SK-N-DZ (cell line): ENCODE measurements at places on chromosomes 6 and 20.
A peak's percentile ranks its signal among the peaks of the same experiment; 100 is the strongest.

DNA sequence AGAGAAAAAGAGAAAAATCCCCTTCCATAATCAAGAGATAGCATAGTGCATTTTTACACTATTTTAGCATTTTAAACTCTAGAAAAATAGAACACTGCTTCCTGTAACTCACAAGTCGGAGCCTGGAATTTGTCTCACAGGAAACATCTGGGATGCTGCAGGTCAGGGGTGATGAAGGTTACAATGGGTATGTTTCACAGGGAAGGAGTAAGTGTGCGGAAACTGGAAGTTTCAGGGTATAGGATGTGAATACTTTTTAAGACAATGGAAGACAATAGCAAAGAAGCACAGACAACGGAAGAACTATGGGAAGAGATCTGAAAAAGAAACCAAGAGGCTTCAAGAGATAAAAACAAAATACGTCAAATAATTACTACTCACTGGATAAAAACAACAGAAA, 361.0 kb upstream of the MARCKS start:
- no peak for DNase-seq

- DNase-seq, result no peak
Measured at GRCh38 chr6:48859562-48860123, 603.4 kb downstream of the MMUT start.

DNA sequence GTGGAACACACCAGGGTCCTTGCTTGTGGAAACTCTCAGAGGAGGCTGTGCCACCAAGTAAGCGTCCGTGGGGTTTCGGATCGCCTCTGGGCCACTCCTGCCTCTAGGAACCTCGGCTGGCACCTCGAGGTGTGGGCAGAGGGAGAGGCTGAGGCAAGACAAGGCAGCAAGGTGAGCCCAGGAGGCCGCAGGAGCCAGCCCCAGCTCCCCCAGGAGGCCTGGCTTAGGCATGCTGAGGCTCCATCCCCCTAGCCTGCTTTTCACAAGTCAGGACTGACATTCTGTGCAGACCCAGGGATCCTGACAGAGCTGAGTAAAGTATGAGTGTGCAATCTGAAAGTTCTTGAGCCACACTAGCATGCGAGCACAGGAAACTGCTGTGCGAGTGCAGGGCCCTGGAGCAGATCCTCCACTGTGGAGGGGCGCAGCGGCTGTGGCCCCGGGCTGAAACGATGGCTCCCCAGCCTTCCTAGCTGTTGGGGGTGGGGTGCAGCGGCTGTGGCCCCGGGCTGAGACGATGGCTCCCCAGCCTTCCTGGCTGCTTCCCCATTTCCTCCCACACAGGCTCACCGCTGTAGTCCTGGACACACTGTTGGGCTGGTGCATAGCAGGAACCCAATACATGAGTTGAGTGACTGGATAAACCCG, 75.2 kb upstream of the CD93 start:
- DNase-seq, result no peak

DNA sequence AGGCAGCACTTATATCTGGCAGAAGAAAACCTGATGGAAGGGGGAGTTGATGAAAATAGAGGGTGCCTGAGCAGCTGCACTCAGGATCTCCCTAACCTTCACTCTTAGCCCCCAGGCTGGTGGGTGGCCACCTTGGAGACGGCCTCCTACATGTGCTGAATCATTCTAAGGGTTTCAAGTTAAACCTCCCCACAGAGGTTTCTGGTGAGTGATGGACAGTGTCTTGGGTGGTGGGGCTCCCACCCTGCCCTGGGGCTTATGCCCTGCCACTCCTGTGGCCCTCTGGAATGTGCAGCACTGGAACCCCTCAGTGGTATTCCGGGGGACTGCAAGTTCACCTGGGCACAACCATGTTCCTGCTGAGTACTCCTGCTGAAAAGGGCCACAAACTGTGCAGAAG, 357.2 kb downstream of the CD83 start:
- no peak for DNase-seq

GRCh38 chr6:41692080-41692675, 43.2 kb downstream of the TFEB start:
- no peak for DNase-seq

DNA sequence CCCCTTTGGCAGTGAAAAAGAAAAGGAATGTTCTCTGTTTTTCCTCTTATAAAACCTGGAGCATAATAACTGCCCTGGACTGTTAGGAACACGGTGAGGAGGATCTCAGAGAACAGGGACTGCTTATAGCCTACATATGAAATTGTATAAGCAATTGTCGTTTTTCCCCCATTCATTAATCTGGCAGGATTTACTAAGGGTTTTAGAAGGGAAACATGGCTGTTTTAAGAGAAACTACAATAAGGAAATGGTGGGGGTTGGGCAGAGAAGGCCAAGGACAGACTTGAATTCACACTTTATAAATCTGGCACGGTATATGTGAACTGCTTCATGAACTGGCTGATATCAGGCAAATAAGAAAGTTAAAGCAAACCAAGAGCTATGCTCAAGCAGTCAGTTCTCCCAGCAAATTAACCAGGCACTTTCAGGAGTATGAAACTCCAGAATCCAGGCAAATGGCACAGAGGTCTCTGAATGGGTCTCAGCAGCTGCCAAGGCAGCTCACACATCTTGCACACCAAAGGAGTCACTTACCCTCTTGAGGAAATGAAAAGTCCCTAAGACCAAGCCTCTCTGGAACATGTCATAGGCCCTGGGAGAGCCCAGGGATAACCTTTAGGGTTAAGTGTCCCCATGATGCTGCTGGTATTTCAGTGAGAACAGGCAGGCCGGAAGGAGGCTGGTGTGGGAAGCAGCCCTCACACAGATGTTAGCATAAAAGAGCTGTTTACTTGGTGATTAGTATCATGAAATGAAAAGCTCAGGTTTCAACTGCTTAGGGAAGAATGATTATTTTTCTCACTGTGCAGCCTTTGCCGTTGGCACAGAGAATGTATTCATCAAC, 260.5 kb upstream of the MARCKS start:
- no peak for DNase-seq

- peak; percentile 35 for DNase-seq
Measured at GRCh38 chr20:10469599-10469998, 34.5 kb downstream of the SLX4IP start.

GRCh38 chr6:35026434-35027222, 114.5 kb downstream of the TCP11 start:
- no peak for DNase-seq

DNA sequence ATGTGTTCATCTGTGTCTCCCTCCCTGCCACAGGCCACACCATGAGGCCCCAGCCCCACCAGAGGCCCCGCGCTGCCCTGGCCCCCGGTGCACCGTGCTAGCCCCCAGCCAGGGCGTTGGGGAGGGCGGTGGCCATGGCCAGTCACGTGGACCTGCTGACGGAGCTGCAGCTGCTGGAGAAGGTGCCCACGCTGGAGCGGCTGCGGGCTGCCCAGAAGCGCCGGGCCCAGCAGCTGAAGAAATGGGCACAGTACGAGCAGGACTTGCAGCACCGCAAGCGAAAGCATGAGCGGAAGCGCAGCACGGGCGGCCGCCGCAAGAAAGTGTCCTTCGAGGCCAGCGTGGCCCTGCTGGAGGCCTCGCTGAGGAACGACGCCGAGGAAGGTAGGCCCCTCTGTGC, 30.3 kb downstream of the PPP1R16B start:
- no peak for DNase-seq

DNA sequence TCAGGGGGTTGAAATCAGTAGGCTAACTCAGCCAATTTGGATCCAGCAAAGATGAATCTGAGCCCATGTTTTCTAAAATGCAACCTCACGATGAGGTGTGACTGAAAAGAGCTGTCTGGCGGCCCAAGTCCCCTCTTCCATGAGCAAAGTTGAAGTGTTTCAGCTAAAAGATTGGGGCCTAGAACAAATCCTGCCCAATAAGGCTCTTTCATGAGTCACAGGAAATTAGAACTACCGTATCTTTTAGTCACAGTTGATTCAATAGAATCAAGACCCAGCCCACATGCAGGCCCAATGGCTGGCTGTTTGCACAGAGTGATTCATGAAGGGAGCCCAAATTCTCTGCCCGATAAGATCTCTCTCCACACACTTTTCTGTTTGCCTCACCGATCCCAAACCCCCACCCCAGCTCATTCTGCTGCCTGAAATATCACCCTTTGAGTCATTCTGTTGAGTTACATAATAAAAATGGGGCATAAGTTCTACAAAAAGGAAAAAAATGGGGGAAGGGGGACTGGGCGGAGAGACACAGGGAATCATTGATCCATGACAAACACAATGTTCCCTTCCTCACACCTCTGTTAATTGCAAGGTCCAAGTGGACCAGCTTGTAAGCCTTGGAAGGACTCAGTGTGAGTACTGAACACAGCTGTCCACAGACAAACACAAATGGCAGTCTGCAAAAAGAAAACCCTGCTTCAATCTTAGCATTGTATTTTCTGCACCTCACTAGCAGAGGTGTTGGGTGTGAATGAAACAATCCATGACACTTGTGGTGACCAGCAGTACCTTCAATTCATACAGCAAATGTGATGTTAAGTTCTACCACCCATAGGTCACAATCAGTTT, 13.8 kb downstream of the FOXQ1 start:
- DNase-seq, result no peak

DNA sequence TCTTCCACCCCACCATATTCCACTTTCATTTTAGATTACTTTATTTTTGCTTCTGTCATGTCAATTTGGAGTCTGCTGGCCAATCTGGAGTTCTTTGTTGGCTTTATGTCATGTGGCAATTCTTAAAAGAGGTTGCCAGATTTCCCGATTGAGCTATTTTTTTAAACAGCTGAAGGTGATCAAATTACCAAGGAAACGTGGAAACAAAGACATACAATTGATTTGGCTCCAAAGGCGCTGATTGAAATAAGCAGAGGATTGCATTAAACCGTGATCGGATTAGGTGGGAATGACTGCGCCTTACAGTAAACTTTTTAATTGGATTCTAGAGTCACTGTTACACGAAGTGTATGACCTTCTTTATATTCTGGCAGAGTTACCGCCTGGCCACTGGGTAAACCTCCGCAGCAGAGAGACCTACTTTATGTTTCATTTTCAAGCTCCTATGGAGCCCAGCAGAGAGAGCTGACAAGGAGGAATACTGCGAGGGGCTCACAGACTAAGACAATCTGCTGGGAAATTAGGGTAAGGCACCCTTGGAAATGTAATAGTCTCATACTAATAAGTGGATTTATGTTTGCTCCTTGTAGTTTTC, 37.9 kb downstream of the SIM1 start:
- no peak for DNase-seq

- no peak for DNase-seq
Measured at GRCh38 chr20:5652626-5653553, 97.3 kb upstream of the SHLD1 start.

GRCh38 chr6:124539096-124539495, 423.1 kb upstream of the RNF217 start:
- DNase-seq, result no peak

- DNase-seq, result no peak
Measured at GRCh38 chr6:61755739-61756138, 530.3 kb downstream of the KHDRBS2 start.

DNA sequence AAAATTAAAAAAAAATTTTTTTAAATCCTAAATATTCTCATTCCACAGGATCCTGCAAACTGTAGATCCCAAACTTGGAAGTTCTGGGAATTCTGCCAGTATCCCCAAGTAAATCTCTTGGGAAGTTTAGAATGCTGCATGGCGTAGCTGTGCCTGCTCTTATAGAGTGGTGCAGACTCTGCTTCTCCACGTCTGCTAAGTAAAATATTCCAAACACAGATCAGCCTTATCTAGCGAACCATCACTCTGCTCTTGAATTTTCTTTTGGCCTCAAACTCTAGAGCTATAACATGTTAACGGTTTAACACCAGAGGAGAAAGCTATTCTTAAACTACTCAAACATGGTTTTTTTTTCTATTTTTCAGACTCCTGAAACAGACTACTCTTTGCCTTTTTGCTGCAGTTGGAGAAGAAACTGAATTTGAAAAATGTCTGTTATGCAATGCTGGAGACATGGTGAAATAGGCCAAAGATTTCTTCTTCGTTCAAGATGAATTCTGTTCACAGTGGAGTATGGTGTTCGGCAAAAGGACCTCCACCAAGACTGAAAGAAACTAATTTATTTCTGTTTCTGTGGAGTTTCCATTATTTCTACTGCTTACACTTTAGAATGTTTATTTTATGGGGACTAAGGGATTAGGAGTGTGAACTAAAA, 138.5 kb upstream of the AKAP12 start:
- DNase-seq, result no peak

- DNase-seq, result peak; percentile 2
Measured at GRCh38 chr6:127811900-127812570, 88.8 kb downstream of the THEMIS start.

- DNase-seq, result peak; percentile 34
Measured at GRCh38 chr6:33492093-33492492, 37.7 kb downstream of the ZBTB9 start.

- DNase-seq, result no peak
Measured at GRCh38 chr20:22815206-22815551, 219.9 kb upstream of the SSTR4 start.

DNA sequence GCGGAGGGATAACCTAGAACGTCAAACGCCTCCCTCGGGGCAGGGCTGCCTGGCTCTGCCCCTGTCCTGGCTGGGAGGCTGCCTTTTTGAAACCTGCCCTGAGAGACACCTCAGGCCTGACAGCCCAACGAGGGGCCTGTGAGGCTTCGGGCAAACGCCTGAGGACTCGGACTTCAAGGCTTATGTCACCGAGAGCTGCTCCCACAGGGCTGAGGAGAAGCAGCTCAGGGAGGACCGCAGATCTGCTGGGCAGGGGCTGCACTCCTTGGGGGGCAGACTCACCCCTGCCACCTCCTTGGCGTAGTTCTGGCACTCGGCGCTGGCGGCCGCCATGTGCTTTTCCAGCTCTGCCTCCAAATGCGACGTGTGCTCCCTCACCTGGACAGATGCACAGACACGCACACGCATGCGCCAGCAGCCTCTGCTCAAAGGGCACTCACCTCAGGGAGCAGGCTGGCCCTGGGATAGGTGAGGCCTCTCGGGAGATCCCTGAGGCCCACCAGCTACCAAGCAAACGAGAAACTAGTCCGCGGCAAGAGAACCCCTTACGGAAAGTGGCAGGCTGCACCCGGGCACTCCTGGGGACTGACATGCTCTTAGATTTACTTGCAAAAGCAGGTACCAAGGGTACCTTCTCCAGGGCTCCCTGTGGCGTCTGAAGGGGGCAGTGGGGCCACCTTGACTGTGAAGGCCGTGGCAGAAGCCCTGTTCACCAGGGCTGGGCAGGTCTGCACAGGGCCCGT, 49.6 kb downstream of the DSTN start:
- no peak for DNase-seq

- no peak for DNase-seq
Measured at GRCh38 chr20:19964289-19965265, 52.6 kb upstream of the NAA20 start.

- peak; percentile 35 for DNase-seq
Measured at GRCh38 chr6:105301072-105301503, 101.8 kb downstream of the PREP start.

GRCh38 chr20:60648556-60648955, 603.5 kb upstream of the CDH4 start:
- no peak for DNase-seq

- DNase-seq, result peak; percentile 23
Measured at GRCh38 chr6:73969971-73970970, 274.3 kb downstream of the CD109 start.

DNA sequence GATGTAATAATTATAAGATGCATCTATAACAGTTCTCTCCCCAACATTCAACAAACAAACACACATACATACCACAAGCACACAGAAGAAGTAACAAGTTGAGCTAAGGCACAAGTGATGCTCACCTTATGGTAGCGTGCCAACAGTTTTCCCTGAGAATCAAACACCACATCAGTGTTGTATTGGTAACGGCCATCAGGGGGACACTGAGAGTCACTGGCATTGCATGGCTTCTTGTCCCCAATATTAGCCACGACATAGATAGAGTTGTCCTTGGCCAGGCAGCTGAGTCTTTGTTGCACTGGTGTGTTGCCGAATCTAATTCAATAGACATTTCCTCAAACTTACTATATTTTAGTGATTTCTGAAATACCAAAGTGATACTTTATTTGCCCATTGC, 14.8 kb upstream of the VNN1 start:
- peak; percentile 9 for DNase-seq
